ENCODE measurements at places on chromosomes 16 and 17.

- DNase-seq = no peak
These were observed 53.6 kb upstream of the ICAM2 start for GRCh38 chr17:64073771-64074703.

DNA sequence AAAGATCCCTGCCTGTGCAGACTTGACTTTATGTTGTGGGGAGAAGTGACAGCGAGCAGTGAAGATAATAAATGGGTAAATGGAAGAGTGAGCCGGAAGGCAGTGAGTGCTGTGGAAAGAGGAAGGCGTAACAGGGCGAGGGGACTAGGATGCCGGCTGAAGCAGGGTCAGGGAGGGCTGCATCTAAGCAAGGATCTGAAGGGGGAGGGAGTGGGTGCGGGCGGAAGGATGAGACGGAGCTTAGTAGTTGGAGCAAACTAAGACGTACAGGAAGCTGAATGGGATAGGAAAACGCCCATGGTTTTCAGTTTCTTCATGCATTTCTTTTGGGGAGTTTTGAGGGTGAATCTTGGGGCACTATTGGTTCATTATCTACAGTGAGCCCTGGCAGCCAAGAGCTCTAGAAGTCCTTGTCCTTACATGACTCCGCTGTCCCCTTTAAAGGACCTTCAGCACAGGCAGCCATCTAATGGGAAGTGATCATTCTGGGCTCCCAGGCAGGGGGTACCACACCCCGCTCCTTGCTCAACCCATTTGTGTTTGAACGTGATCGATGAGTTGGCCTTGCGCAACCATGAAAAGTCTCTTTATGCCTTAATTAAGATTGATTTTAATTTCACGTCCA is 10.4 kb upstream of the NAT9 start:
- DNase-seq = peak; percentile 25

- no peak for DNase-seq
These were observed at the start of gene PGP for GRCh38 chr16:2214719-2214968. Gene PGP, minus strand, starts transcription at chr16:2214840. Its CDS starts 63 bp downstream, at chr16:2214777.

DNA sequence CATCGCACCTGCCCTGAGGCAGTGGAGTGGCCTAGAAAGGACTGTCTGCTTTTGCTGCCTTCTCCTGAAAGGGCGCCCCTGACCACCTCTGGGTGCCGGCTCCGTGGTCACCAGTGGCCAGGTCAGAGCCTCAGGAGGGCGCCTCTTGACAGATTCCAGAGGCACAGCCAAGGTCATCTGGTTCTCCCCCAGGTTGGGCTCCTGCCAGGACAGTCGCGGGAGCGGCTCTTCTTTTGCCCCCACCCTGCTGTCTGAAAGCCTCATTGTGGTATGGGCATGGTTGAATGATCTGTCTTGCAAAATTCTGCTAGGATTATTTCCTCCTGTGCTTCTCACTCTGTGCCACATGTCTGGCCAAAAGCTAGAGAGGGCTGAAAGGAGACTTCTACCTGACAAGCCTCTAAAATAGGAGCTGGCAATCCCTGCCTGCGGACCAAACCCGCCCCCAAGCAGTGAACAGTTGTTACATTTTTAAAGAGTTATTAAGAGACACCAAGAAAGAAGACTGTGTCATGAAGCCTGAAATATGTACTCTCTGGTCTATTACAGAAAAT is 82.8 kb downstream of the SNX29 start:
- DNase-seq = no peak

DNA sequence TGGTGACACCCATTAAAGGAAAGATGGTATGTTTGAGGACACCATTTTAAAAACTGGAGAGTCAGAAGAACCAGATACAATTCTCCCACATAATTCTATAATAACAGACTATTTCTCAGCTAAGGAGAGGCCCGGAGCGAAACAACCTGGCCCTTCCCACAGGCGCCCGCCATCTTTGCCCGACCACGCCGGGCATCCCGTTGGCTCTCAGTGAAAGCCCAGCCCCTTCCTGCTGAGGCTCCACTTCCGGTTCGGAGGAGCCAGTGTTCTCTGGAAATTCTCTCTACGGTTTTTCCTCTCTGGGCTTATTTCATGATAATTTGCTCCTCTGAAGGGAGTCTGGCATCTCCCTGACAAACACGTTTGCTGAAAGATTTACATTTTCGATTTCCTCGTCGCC is 175.7 kb downstream of the AXIN2 start:
- DNase-seq = no peak

DNA sequence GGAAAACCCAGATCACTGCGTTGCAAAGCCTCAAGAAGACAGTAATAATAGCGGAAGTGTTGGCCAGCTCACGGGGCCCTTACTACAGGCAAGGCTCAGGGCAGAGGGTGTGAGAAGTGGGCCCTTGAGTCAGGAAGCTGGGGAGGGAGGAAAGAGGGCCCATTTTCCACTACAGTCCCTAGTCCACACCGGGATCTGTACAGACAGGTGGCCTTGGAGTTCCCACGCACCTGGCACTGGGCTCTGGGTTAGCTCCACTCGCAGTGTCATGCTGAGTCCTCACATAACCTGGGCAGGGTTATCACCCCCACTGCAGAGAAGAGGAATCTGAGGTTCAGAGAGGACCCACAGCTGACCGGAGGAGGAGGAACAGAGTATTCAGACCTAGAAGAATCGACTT is 16.8 kb upstream of the MTSS2 start:
- DNase-seq = no peak

DNA sequence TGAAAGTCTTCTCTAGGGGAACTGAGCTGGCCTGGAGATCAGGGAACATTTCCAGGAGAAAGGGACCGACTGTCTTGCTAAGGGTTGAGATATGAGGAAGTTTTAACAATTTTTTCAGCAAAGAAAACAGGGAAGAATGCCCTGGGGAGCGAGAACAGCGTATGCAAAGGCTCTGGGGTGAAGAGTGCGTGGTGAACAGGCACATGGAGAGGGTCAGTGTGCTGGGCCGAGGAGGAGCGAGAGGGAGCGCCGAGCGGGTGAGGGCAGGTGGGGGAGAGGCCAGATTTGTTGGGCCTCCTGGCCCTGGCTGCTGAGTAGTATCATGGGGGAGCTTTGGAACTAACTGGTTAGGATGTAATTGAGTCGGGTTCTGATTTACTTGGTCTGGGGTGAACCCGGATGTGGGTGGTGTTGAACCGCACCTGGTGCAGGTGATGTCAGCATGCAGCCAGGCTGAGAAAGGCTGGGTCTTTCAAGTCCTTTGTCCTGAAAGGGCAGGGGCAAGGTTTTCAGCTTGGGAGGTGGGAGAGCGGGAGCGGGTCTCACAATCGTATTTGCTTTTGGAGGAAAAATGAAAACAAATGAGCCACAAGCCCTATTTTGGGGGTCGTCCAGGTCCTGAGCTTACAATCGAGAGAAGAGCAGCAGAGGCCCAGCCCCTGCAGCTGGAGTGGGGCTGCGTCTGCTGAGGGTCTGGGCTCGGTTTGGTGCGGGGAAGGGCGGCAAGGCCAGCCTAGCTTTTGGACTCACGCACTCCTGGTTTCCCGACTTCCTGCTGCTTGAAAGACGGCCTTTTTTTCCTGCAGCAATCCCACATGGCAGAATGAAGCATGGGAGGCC is 11.1 kb upstream of the WFDC1 start:
- DNase-seq = no peak

- DNase-seq = no peak
These were observed 8.5 kb downstream of the OSBPL7 start for GRCh38 chr17:47813077-47813476.

- DNase-seq = peak; percentile 68
These were observed 1.4 kb downstream of the PHF23 start for GRCh38 chr17:7237761-7238419.

DNA sequence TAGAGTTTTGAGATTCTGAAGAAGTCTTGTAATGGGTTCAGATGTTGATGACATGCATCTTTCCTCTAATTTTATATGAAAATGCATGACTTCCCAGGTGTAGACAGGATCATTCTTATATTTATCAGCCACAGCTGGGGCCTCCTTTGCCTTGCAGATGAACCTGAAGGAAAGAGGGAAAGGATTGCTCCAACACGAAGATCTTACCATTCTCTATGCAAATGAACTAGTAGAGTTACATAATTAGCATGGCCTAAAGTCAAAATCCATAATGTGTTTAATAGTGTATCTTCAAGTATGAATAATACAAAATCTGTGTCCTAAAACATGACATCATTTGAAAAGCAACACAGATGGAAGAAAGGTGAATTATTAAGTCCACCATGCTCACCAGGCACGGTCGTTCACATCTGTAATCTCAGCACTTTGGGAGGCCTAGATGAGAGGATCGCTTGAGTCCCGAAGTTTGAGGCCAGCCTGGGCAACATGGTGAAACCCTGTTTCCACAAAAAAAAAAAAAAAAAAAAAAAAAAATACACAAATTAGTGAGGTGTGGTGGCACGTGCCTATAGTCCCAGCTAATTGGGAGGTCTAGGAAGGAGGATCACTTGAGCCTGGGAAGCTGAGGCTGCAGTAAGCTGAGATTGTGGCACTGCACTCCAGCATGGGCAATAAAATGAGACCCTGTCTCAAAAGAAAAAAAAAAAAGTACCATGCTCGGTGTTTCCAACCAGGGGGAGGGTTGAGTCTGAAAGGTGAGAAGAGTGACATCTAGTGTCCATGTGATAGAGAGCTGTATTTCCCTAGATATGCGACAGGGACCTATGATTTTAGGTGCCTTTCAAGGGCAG is 6.3 kb downstream of the VWA3A start:
- DNase-seq = no peak

DNA sequence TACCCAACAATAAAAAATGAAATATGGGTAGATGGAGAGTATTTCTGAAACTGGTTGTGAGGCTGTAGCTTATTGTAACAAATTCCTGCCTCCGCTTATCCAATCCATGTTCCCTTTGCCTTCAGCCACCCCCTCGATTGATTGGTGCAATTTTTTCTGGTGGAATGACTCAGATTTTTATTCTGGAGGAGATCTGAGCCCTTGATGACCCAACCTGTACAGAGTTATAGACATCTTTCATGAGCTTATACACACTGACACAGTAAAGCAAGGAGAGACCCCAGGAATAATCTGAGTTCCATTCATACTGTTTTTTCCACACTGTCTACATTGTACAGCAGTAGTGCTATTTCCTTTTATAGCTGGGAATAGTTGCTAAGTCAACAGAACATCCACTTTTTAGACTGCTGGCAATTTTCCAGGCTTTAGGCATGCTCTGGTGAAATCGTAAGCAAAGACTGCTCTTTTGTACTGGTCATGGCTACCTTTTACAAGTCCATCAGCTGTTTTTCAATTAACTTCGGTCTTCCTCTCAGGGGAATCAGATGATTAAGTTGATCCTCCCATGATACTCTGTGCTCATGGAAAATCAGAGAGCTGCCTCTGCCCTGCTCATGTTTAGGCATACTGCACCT is 30.1 kb downstream of the CCL4 start:
- DNase-seq = peak; percentile 56

GRCh38 chr17:27810902-27811557 is 10.7 kb upstream of the NOS2 start:
- no peak for DNase-seq

- no peak for DNase-seq
These were observed 29.4 kb upstream of the NAT9 start for GRCh38 chr17:74805591-74805991.

- no peak for DNase-seq
These were observed 21.5 kb downstream of the RPH3AL start for GRCh38 chr17:330993-331701.

- peak; percentile 54 for DNase-seq
These were observed 28.5 kb downstream of the MXRA7 start for GRCh38 chr17:76682296-76682695.

GRCh38 chr16:81035975-81036750 is 521 bp downstream of the ATMIN start:
- no peak for DNase-seq

DNA sequence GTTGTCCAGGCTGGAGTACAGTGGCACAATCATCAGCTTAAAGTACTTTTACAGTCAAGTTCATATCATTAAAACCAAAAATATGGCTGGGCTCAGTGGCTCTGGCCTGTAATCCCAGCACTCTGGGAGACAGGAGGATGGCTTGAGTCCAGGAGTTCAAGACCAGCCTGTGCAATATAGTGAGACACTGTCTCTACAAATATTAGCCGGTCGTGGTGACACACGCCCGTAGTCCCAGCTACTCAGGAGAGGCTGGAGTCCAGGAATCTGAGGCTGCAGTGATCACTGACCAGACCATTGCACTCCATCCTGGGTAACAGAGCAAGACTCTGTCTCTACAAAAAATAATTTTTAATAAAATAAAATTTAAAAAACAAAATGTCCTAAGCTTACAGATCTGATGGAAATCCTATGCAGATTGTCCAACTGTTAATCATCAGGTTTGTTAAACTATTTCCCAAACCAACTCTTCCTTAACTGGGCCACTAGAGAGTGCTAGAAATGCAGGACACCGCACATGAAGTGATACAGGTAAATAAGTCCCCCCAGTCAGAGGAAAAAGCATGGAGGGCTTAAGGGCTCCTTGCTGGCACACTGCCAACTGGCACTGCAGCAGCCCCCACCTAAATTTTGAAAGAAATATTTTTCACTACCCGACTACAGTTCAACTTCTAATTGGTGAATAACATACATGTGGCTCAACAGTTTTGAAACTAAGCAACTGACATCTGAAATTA is 2.8 kb downstream of the USP22 start:
- no peak for DNase-seq

DNA sequence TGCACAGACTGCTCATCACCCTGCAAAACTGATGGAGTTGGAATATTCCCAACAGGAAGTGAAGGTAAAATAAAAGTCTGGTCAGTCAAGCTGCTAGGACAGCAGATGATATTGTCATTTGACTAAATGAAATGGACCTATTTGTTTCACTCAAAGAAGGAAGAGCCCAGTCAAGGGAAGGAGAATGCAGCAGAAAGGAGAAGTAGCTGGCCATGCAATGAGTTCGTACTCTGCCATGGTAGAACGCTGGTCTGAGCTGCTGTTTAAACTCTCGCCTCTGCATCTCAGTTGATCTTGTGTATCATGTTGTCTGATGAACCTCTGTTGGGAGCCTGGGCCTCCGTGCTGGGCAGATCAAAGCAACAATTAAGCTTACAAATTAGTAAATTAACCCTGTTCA is 15.6 kb upstream of the YPEL2 start:
- DNase-seq = no peak

- DNase-seq = no peak
These were observed 2.7 kb upstream of the KCNJ2 start for GRCh38 chr17:70166615-70167014.

DNA sequence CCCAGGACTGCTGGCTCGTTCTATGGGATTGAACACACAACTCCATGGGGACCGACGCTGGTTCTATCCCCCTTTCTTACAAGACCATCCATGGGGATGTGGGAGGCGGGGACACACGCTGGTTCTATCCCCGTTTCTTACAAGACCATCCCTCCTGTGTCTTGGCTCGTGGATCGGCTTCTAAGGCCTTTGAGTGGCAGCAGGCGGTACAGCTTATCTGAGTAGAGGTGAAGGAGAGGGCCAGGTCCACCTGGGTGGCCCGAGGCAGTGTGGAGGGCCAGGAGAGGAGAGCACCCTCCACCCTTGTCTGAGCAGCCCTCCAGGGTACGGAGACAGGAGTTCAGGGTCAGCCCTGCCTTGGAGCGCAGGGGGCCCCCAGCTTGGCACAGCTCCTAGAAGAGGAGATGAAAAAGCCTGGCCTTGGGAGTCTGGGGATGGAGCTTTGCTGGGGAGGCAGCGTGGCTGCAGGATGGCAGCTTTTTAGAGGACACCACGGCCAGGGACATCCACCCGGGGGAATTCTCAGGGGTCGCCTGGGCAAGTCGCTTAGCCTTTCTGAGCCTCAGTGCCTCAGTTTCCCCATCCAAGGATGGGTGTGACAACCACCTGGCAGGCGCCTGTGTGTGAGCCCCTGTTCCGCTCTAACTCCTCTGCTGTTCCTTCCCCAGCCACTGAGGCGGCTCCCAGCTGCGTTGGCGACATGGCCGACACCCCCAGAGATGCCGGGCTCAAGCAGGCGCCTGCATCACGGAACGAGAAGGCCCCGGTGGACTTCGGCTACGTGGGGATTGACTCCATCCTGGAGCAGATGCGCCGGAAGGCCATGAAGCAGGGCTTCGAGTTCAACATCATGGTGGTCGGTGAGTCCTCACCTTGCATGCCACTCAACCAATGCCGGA is 341.0 kb downstream of the SEC14L1 start:
- DNase-seq = no peak

All from tibial nerve (tissue), 4 donors.